ENCODE measurements at places on chromosomes 1 and 21.

- peak; percentile 21 for DNase-seq
These were observed 9.1 kb upstream of the SYTL1 start for GRCh38 chr1:27332536-27333281.

DNA sequence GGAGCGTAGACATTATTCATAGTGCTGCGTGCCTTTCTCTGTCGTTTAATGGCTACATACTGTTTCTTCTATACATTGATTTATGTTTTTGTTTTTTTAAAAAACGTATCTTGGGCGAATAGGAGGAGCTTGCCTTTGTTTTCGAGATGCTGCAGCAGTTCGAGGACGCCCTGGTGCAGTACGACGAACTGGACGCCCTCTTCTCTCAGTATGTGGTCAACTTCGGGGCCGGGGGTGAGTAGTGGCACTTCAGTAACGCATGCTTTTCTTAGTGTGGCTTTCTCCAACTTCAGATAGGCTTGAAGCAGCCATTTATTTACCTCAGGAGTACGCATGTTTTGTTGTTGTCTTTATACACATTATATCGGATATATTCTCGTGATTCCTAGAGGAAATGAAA, 46.9 kb downstream of the TRAPPC10 start:
- DNase-seq = no peak

DNA sequence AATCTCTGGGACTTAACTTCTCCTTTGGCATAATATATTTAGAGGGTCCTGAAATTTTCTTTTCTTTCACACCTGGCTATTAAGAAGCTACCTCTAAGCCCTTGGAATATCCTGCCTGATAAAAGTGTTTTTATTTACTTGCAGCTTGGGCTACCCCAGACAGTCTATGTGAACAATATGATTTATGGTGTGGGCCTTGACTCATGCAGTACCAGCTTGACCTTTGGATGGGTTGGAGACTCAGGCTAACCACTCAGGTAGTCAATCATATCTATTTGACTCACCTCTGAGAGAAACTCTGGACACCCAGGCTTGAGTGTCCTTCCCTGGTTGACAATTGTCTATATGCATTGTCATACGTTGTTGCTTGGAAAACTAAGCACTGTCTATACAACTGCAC, 13.4 kb upstream of the PGBD2 start:
- DNase-seq = no peak

DNA sequence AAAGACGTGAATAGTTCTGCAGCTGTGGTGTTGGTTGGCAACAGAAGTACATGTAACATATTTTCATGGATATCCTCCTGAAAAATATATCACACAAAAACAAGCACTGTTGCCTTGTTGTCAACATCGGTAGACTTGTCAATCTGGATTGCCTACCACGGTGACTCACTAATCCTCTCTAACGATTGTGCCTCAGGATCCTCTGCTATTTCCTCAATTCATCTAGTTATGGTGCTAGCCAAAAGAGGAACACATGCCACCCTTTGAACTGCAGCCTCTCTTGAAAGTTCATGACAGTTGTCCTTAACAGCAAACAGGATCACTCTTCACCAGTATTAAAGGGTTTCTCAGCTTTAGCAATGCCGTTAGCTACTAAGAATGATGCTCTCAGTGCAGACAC, 25.7 kb downstream of the RASAL2 start:
- DNase-seq = no peak

DNA sequence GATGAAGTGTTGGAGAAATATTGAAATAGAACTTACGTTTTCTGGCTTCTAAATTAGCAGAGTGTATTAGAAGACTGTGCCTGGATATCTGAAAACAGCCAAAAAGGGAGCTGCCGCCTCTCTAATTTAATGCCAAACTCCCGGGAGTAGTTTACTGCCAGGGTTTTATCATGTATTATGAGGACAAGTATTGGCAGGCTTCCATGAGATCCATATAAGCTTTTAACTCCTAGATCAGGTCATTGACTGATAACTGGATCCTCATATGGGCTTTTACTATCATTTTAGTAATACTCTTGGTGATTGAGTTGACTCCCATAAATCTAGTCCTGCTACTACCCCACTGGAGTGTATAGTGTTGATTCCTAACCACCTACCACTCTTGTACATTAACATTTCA, 178.4 kb upstream of the CXADR start:
- DNase-seq = no peak

DNA sequence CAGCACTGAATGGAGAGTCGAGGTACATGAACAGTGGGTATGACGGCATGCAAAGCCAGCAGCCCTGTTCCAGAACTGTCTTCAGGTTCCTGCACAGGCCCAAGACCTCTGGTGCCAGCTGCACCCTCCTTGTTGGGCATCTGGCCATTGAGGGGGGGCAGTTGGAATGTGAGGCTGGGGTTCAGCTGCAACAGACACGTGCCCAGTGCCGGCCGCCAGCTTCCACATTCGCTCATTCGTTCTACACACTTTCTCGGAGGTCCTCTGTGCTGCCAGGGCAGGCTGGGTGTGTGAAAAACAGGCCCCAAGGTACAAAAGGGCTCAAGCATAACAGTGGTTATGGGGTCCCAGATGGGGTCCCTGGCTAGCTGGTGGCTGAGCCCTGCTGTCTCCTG, 37.9 kb upstream of the SLC19A1 start:
- no peak for DNase-seq

DNA sequence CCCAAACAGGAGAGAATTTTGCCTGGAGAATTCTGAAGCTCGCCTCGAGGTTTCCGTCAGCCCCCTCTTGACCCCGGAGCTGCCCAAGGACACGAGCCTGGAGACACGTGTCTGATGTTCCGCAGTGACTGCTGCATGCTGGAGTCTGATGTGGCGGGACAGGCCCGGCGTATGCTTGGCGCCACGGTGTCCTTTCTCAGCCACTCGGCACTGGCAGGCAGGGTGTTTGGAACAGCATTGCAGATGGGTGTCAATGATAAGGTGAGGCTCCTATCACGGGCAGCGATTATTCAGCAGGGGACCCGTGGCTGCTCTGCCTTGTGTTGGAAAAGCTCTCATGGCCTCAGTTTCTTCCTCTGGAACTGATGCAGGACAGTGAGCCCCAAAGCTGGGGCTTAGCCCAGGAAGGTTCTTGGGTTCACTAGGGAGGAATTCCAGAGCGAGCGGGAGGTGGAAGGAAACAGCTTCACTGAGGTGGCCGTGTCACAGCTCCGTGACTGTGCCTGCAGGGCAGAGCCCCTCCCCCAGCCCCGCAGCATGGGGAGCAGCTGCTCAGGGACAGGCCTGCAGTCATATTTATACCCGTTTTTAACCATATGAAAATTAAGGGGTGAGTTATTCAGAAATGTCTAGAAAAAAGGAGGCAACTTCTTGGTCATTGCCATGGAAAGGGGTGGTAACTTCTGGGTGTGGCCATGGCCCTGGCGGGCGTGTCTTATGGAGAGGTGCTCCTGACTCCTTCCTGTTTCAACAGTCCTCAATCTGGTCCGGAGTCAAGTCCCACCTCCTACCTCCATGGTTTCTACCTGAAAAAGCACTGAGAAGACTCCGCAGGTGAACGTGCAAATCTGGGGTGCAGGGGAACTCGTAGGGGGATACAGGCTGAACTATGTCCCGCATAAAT, 123.4 kb downstream of the SIK1 start:
- DNase-seq = no peak

- DNase-seq = no peak
These were observed 105.2 kb downstream of the ACBD6 start for GRCh38 chr1:180397175-180397574.

GRCh38 chr1:168945870-168946269, 160.6 kb upstream of the ATP1B1 start:
- DNase-seq = no peak

DNA sequence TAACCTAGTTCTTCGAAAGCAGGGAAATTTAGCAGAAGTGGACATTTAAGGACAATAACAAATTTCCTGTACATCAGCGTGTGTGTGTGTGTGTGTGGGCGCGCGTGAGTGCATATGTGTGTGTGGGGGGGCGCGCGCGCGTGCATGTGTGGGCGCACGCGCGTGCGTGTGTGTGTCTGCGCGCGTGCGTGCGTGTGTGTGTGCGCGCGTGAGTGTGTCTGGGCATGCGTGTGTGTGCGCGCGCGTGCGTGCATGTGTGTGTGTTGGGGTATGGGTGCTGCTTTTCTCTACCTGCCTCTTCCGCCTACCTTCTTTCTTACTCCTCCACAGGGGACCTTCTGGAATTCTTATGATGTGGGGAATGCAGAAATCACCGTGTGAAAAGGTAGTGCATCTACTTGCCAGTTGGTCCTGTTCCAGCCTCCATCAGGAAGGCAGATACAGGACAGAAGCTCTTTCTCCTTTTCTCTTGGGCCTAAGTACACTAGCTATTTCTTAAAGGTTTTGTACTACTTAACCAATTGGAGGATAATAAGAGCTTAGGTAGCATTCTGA, 165.4 kb upstream of the KCNK2 start:
- DNase-seq = no peak

DNA sequence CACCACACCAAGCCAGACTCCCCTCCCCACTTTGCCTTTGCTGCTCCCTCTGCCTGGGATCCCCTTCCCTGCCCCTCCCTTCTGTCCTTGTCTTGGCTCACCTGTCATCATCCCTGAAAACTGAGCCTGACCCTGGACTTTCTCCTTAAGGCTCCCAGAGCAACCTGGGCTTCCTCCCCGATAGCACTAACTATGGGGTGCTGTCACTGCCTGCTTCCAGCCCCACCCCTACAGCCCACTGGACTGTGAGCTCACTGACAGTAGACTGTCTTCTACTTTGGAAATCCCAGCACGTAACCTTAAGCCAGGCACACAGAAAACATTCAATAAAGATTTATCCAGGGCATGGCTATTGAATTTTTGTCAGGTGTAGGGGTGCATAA, 9.5 kb upstream of the CSF1 start:
- DNase-seq = no peak

DNA sequence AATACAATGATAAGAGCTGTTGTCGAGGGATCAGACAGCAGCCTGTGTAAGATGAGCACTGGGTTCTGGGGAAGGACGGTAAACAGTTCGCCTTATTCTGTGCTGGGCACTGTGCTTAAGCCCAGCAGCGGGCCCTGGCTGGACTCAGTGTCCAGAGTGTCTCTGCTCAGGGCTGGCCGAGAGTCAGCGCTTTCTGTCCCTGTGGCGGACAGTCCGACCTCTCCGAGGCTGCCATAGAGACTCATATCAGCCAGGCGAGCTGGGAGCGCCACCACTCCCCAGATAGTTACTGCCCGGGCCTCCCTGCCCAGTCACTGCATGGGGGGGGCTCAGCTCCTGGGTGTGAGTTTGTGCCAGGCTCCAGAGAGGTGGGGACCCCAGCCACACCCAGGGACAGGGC, 14.7 kb upstream of the NPHP4 start:
- DNase-seq = no peak

DNA sequence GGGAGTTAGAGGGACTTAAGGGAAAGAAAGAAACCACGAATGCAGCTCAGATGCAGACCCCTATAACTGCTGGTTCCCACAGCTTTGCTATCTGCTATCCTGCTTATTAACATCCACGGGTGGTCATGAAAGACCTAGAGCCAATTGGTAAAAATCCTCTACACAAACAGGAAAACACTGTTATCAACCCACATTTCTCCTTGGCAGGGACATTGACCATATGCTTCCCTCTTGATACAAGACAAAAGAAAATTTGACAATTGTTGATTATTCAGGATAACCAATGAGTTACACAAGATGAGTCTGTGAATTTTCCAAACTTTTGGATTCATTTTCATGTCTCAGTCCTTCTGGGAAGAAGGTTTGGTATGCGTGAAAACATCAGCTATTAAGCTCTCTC, 90.4 kb downstream of the TIAM1 start:
- no peak for DNase-seq

- DNase-seq = no peak
These were observed 78.0 kb downstream of the LAMC2 start for GRCh38 chr1:183263886-183264602.

DNA sequence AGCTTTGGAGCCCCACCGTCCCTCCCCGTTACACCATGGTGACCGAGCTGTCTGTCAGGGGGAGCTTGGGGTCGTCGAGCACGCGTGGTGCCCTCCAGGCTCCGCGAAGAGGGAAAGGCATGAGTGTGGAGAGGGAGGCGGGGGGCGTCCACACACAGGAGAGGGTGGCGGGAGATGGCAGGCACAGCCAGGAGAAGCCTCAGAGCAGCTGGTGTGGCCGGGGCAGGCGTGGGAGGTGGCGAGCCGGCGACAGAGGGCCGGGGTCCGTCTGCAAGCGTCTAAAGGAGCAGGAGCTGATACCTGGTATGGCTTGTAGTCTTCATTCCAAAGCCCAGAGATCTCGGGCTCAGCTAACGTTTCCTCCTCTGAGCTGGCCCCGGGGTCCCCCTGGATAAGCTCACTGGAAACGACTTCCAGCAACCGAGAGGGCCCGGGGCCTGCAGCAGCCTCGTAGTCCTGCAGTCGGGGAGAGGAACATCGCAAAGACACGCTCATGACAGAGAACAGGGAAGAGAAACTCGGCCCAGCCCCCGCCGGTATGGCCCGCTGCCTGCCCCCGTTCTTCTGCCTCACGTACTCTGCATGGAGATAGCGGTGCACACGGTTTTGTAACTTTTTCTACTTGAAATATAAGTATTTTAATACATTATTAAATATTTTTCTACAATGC, 37.4 kb downstream of the CFAP74 start:
- DNase-seq = no peak

- no peak for DNase-seq
These were observed 77.5 kb upstream of the RBM34 start for GRCh38 chr1:235238558-235238957.

- DNase-seq = peak; percentile 12
These were observed 1.1 kb downstream of the LRRC8C start for GRCh38 chr1:89633800-89634625.

DNA sequence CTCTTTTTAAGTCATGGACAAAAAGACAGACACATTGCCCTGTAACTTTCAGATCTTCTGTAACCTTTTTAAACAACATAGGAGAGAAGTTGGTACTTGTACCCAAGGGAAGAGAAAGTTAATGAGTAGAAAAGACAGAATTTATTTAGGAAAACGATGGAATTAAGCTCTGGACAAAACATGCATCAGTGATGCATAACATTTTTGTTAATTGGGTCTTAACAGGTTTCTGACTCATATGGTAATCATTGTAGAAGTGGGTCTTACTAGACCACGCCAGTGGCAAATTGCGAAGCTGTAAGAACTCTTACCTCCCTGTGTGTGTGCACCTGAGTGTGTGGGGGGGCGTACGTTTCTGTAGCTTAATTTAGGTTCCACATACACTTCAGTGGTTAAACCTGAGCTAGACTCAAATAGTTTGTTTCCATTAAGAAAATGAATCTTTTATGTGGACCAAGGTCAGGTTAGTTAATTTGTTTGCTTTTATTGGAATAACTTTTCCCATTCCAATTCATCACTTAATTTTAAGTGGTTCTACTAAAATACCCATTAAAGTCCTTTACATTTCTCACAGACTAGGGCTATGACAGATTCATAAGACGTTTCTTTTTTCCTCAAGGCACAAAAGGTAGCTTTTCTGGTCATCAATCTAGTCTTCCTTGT, 48.1 kb downstream of the NFIA start:
- no peak for DNase-seq

GRCh38 chr1:101044259-101044658, 18.7 kb upstream of the DPH5 start:
- no peak for DNase-seq
